ENCODE measurements at places on chromosomes 16 and 17.

DNA sequence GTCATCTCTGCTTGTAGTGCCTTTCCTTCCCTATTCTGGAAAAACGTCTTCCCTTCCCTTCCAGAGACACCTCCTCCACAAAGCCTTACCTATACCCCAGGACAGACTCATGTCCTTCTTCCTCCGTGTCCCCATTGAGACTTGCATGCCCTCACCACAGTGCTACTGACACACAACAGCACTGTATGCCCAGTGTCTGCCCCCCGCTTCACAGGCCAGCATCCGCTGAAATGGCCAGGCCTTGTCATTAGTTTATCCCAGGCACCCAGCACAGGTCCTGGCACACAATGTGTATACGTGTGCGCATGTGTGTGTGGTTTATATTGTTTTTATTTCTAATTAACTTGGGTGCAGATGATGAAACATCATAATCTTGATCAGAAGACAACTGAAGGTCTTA is 130.1 kb upstream of the CCL2 start:
- DNase-seq: no peak

- no peak for DNase-seq
Measured at GRCh38 chr16:1075546-1075945, 3.0 kb downstream of the SSTR5 start.

DNA sequence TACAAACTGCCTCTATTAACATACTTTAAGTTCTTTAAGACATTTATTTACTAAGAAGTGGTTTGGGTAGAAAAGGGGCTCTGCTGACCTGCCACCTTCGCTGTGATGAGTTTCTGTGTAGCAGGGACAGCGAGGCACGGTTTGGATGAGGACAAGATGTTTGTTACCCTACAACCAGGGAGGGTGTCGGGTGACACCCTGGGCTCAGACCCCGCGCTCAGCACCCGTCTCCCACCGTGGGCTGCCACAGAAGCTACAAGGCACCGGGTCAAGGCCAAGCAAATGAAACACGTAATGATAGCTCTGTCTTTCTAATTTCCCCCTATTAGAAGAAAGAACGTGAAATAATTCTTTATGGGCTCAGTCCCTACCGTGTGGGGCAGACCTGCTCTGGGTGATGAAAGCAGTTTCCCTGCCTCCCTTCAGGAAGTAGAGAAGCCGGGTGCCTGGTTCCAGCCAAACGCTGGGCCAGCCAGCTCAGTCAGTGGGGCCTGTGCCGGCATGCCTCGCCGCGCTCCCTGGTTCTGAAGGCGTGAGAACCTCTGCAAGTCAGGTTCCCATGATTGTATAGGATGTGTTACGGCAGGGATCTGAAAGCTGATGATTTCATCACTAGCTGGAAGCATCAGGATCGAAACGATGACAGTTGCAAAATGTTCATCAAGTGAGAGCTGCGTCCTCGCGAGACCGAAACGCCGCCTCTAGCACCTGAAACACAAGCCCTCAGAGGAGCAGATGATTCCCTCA is 3.9 kb downstream of the ZNF750 start:
- DNase-seq: peak; percentile 72

DNA sequence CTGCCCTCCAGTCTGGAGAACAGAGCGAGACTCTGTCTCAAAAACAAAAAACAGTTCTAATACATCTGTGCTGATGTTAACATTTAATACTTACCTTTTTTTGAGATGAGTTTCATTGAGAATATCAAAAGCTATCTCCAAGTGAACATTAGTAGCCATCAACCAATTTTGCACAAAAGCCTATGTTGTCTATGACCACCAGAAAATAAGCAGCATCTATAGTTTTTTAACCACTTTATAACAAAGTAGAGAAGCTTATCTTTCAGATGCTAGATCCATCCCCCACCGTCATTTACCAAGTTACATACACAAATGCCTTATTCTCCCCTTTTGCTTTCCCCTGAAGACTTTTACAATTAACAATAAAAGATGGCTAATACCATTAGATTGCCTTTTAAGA is 4.1 kb downstream of the SRSF1 start:
- no peak for DNase-seq

DNA sequence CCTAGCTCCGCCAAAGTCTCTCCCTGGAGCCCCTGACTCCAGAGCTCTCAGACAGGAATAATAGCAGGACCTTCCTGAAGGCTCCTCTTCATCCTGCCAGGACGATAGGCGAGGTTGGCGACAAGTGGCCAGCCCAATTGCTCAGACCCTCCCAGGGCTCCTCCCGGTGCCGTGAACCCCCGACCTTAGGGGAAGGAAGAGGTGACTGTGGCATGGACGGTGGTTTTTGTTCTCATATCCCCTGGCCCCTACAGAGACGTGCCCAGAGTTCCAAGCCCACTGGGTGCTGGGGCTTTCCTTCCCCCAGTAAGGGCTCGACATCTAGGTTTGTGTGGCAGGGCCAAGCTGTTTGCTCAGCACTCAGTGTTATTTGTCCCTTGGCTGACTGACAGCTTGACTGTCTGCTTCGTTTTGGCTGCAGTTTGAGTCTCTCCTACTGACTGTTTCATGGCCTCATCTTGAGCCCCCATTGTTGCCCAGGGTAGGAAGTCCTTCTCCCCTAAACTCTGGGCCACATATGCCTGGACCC is 4.6 kb upstream of the ADCY7 start:
- DNase-seq: peak; percentile 51

DNA sequence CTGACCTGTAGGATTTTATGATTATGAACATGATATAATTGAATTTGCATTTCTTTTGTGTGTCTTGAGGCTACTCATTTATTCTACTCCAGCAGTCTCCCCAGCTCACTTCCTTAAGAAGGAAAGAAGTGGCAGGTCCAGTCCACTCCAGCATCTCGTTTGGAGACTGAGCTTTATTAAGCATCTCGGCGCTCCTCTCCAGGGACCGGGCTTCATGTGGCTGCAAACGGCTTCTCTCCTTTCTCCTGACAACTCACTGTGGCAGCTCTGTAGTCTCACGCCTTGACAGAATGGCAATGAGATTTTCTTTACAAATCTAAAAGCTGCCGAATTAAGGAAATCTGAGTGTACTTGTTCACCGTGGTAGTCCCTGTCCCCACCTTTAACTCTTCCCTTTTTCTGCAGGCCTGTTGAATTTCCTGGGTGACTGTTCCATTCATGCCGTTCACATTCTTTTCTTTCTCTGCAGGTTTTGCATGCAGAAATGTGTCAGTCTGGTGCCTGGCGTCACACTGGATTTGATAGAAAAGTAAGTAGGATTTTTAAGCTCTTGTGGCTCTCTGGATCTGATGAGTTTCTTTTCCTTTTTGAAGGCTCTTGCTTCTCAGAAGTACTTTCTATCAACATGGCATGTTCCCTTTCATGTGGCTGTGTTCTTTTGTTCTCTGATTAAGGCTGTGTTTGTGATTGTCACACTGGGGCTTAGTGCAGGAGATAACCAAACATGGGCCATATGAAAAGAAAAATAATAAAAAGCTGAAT is 200.5 kb upstream of the CHMP6 start:
- DNase-seq: no peak

- DNase-seq: peak; percentile 55
Measured at GRCh38 chr16:28100810-28101532, 37.5 kb upstream of the GSG1L start.

DNA sequence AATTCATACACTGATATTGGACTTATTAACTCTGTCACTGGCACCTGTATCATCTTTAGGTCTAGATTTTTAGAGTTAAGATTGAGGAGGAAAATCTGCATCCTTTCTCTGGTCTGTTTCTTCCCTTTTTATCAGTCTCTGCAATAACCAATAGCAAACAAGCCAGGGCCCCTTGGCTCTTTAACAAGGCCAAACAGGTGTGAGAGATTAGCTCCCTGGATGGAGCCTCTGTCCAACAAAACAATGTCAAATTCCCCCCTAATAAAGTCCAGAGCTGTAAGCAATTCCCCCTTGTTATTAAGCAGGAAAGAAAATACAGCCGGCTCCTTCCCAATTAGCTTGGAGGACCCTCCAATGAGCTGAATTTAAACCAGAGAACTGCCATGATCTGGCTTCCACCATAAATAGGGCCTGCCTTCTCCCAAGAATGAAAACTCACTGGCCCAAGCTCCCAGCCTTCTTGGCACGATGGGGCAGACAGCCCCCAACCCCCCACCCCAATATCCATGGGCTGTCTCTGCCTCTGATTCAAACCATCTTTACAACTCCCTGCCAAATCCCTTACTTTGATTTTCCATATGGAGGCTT is 56.1 kb upstream of the SOX9 start:
- DNase-seq: no peak

DNA sequence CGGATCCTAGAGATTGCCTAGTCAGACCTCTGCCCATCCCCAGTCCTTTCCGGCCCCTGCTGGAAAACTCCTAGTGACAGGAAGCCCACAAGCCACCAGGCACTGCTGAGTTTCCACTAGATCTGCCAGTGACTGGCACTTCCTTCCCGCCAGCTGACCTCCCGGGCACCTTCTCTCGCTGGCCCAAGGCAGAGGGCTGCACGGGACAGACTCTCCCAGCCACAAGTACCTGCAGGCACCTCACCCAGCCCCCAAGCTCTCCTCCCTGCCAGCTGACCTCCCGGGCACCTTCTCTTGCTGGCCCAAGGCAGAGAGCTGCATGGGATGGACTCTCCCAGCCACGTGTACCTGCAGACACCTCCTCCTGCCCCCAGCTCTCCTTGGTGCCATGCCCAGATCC is 66.3 kb upstream of the DOC2B start:
- DNase-seq: peak; percentile 35

GRCh38 chr16:69932691-69933392 is 18.3 kb upstream of the CLEC18A start:
- DNase-seq: no peak

GRCh38 chr17:50618941-50619340 is 15.7 kb upstream of the ABCC3 start:
- DNase-seq: no peak

DNA sequence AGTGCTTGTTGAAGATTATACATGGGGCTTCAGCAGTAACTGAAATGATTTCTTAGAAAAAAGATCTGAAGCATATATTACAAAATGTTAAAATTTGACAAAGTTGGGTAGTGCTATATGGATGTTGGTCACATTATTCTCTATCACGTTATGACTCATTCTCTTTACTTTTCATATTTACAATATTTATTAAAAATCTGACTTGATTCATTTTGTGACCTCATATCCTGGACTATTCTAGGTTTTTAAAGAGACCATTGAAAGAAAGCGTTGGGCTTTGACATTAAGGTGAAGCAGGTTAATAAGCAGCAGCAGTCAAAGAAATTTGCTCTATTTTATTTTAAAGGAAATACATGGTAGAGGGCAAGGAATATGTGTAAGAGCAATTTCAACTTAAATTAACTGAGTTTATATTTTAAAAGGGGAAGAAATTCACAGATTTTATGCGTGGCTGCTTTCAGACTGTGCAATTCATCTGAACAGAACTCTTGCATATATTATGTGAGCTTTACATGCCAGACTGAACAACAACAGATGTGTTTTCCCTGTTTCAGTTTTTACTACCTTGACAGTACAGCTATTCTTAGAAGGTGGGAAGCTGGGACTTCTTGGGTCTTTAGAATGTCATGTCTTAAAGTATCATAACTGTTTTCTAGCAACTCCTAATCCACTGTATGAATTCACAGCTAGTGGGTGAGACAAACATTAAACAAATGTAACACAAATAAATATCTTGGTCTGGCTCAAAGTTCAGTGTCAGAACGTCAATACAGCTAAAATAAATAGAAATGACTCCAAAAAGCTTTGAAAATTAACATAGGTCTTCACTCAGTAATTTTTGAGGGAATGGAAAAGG is 10.4 kb upstream of the FAM20A start:
- no peak for DNase-seq

DNA sequence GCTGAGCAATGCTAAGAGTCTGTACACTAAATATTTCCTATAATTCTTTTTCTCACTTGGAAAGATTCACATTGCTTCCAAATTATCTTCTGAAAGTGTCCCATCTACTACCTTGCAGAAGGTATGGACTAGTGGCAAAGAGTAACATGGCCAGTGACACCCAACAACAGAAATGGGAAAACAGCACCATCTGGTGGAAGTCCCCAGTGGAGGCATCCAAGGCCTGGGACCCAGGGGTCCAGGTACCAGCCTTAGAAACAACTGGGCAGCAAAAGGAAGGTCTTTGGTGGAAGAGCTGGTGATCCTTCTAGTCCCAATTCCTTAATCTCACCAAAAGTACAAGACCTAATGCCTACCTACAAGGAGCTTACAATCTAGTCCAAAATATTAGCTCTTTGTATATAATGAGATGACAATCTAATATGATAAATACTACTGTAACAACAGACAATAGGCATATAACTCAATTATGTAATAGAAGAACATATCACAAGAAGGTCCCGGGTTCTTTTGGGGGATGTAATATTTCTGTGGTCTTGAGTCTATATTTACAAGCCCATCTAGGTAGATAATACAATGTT is 55.3 kb downstream of the SKAP1 start:
- no peak for DNase-seq

DNA sequence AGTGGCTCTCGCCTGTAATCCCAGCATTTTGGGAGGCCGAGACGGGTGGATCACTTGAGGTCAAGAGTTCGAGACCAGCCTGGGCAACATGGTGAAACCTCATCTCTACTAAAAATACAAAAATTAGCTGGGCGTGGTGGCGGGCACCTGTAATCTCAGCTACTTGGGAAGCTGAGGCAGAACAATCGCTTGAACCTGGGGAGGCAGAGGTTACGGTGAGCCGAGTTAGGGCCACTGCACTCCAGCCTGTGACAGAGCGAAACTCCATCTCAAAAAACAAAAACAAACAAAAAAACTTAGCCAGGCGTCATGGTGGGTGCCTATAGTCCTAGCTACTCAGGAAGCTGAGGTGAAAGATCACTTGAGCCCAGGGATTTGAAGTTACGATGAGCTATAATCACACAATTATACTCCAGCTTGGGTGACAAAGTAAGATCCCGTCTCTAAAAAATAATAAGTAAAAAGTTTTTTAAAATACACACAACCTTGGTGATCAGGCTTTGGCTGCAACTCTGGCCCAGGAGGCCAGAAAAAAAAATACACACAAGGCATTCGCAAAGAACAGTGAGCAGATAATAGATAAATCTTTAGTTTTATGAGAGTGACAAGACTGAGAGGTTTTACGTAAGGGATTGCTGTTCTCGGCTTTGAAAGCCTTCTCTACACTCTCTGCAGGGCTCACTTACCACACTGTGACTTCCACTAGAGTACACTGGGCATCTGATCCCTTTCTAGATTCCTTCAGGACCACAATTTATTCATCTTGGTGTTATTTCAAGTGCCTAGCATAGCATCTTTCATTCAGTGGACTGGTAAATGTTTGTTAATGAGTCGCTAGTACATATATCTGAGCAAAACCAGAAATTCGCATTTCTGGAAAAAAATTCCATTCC is 5.9 kb downstream of the GSPT1 start:
- no peak for DNase-seq
